GM12878 (cell line): ENCODE measurements at places on chromosomes 1 and 21. TPM values are rescaled to one million over a fixed set of nuclear protein-coding genes. Genes with fewer than 3 reads are reported as not detected.

The FCGR1A gene
- total RNA-seq = not detected in 2 replicates

DNA sequence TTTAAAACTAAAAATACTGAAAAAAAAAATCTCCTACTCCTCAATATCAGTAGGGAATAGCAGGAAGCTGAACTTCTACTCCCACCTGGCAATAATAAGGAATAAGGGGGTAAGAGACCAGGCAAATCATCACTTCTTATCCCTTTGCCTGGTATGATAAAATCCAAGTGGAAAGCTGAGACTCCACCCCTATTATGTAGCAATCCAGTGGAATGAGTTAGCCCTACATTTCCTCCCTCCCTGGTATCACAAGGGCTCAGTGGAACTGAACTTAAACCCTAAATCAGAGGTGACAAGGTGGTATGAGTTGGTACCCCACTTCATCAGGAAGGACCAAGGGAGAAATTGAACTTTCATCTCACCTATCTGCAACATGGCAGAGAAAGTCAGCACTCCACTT lies 25.7 kb downstream of the TRIM33 start:
- no peak overlapping the region for H3K4me3 ChIP-seq

DNA sequence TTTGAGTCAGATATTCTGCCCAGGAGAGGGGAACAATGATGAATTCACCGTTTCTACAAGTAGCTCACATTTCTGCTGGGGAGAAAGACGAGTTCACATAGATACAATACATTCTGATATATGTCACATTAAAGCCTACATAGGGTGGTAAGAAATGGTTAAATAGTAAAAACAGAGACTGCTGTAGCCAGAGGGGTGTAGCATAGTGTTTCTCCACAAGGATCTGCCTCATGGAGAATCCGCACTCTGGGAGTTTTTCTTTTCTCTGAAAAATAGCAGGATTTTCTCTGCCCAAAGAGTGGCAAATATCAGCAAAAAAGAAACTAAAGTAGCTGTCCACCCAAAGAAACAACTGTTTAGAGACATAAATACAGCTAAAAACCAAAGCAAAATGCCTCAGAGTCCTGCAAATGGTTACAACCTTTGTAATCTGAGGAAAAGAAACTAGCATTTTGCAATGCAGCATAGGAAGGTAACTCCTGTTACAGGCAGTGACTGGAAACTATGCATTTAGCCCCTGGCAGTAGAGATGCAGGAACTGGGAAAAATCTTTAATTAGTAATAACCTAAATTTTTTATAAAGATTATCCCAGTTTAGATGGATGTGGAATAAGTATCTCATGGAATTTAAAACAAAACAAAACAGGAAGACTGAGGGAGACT lies 1126.7 kb upstream of the ADGRL2 start:
- no peaks in the 10 kb centered on the region for H3K27me3 ChIP-seq
- no peaks in the 10 kb centered on the region for H3K36me3 ChIP-seq
- no peak for DNase-seq
- H3K4me3 ChIP-seq = no peak overlapping the region
- H3K27ac ChIP-seq = no peak overlapping the region

The C1orf53 gene
- 0.77 and 0.85 TPM in 2 replicates for total RNA-seq

DNA sequence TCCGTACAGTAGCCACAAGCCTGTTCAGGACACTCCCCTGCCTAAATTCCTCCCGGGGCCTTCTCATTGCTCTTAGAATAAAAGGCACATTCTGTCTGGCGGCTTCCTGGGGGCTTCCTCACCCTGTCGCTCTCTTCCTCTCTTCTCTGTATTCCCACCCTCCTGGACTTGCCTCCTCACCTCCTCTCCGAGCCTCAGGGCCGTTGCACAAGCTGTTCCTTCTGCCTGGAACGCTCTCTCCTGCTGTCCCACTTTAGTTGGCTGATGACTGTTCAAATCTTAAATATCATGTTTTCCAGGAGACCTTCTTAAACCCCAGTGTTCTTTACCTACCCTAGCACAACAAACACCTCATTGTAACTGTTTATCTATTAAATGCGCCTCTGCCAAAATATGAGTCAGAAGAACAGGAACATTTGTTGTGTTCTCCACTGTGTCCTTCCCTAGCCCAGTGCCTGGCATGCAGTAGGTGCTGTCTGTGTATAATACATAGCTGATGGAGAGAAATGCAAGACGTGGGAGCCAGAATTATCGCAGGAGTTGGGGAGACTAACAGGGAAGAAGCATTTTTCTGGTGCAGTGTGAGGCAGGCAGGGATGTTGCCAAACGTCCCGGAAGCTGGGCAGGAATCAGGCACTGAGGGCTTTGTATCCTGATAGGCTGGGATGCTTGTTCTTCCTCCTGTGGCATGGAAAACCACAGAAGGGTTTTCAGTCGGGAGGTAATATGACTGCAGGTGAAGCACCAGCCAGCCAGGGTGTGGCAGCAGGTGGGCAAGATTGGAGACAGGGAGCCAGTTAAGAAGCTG lies 24.1 kb upstream of the THRAP3 start:
- no peaks in the 10 kb centered on the region for H3K36me3 ChIP-seq
- H3K4me1 ChIP-seq = 0 out of 2 replicates have a peak, but pooled peaks cover 3% of the 10 kb centered on the region
- H3K27me3 ChIP-seq = no peaks in the 10 kb centered on the region; the same call in 1 of the 2 replicates
- no peak for DNase-seq
- no peak overlapping the region for H3K4me3 ChIP-seq

- peaks cover 9% of the 10 kb centered on the region for H3K36me3 ChIP-seq
- H3K4me1 ChIP-seq = no peaks in the 10 kb centered on the region
- DNase-seq = no peak
- H3K4me3 ChIP-seq = no peak overlapping the region
Measured at GRCh38 chr1:9573723-9574122, 15.0 kb upstream of the TMEM201 start.

DNA sequence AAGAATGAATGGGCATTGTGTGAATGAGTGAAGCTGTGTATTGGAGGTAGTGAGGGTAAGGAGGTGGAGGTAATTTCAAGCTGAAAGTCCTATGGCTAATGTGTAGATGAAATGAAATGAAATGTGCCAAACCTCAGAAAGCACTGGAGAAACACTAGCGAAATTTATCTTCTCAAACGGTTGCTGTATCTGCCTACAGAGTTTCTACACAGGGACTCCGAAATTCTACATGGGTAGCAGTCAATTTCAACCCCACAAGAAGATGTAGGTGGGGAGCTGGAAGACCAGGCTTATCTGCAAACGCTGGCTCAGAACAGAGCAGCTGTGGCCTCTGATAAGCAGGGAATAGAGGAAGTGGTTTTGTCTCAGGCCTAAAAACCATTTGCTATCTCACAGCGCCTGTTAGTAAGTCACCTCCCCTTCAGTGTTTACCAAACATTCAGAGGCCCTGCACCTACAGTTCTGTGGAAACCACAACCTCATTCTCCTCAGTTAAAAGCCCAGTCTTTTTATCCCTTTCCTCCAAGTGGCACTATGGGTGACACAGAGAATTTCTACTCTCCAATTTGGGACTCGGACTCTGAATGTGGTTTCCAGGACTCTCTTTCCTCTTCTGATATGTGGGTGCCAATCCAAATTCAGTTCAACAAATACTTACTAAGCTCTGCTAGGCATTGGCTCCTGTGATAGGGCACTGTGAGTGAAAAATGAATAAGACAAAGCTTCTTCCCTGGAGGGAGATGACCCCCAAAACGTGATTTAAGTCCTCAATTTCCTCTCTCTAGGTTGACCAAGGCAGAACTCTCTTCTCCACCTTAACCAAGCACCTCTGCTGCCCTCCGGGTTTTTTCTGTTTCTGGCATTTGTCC lies 17.2 kb upstream of the SLAMF6 start:
- peak overlapping the region; percentile 38; the same call in 1 of the 2 replicates for H3K4me3 ChIP-seq
- peaks cover 23% of the 10 kb centered on the region for H3K4me1 ChIP-seq
- H3K36me3 ChIP-seq = no peaks in the 10 kb centered on the region
- peak overlapping the region; percentile 92 for H3K27ac ChIP-seq
- no peaks in the 10 kb centered on the region for H3K27me3 ChIP-seq

DNA sequence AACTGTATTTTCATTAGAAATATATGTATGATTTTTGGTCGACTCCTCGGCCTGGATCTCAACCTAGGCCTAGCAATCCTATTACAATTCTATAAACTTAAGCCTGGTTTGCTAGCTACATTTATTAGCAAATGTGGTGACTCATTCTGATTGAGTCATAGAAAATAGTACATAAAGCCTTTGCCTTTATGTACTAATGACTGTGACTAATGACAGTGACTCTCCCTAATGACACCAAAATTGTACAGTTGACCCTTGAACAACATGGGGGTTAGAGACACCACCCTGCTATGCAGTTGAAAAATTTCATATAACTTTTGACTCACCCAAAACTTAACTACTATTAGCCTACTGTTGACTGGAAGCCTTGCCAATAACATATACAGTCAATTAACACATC lies 78.9 kb downstream of the CLEC20A start:
- no peak overlapping the region for H3K4me3 ChIP-seq
- no peaks in the 10 kb centered on the region for H3K27me3 ChIP-seq
- DNase-seq = no peak
- no peak overlapping the region for H3K27ac ChIP-seq
- no peaks in the 10 kb centered on the region for H3K36me3 ChIP-seq

The LCE1C gene
- 0.77 and 1.7 TPM in 2 replicates for total RNA-seq

The NUP210L gene
- not detected in 2 replicates for total RNA-seq

DNA sequence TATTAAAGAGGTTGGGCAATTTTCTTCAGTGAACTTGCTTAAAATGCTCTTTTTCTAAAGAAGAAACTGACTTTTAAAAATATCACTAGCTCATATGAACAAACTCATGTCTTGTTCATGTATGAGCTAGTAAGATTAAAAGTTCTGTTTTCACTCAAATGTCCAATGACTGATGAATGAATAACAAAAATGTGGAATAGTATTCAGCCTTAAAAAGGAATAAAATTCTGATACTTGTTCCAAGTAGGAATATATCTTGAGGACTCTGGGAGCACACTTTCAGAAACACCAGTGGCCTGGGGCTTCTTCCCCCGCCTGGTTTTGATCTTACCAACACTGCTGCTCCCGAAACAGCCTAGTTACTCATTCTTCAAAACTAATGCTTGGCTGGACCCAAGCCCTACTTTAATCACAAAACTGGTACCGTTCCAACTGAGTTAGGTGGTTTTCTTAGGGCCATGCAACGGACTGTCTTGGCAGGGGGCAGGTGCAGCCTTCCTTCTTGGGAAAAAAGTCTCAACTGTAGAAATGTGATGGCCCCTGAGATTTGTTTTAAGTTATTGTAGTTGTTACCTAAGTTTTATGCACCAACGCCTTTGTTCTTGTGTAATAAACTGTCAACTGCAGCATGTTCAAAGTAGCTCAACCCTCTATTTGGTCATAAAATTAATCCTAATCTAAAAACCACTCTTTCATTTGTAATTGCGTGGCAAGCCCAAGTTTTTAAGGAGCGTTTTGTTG lies 116.0 kb downstream of the ETS2 start:
- H3K27me3 ChIP-seq = no peaks in the 10 kb centered on the region
- no peak overlapping the region for H3K4me3 ChIP-seq
- no peaks in the 10 kb centered on the region for H3K36me3 ChIP-seq
- no peak for DNase-seq
- no peaks in the 10 kb centered on the region for H3K4me1 ChIP-seq

The AGMAT gene
- 6.9 and 7.4 TPM in 2 replicates for total RNA-seq

DNA sequence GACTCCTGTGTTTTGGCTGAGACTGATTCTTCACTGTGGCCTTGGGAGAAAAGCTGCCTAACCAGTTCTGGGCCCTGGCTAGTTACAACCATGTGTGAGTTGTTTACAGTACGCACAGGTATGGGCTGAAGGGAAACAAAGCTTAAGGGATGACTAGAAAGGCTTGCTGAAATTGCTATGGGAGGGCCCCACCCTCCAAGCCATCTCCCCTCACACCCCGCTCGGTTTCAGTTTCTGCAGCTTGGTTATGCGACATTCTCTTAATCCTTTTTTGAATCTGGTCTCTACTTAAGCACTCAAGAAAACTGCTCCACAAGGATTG lies 43.1 kb downstream of the PBX1 start:
- H3K27ac ChIP-seq = no peak overlapping the region
- H3K36me3 ChIP-seq = no peaks in the 10 kb centered on the region
- H3K4me1 ChIP-seq = no peaks in the 10 kb centered on the region
- H3K27me3 ChIP-seq = no peaks in the 10 kb centered on the region; the same call in 1 of the 2 replicates
- no peak for DNase-seq

DNA sequence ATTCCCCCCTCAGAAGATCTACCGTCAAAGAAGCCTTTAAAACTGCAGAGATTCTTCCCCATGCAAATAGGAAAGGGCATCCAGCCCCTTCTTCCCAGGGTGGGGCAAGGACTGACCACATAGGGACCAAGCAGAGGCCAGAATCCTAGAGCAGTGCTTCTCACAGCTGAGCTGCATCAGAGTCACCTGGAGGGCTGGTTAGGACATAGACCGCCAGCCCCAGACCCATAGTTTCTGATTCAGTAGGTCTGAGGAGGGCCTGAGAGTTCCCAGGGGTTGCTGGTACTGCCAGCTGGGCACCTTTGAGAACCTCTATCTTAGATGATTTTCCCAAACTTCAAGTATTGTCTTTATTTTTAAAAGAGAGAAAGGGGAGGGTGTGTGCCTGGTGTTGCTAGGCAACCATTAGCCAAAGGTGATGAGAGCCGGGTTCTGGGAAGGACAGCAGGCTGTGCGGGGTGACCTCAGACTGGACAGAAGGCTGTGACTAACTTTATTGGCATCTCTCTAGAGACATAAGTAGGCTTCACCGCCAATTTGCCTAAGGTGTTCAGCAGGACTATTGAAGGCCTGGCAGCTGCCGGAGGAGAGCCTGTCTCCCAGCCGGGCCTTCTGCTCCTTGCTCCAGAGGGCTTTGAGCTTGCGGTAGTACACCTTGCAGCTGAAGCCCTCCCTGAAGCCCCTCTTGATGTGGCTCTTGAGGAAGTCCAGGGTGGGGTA lies 3.0 kb downstream of the SPATA46 start:
- H3K27me3 ChIP-seq = no peaks in the 10 kb centered on the region
- no peak overlapping the region for H3K27ac ChIP-seq
- no peak for DNase-seq

- H3K4me1 ChIP-seq = no peaks in the 10 kb centered on the region
- no peak overlapping the region for H3K4me3 ChIP-seq
- DNase-seq = no peak
- H3K36me3 ChIP-seq = no peaks in the 10 kb centered on the region
Measured at GRCh38 chr1:56696663-56697062, 51.5 kb downstream of the PRKAA2 start.
